T-cell (primary cell): ENCODE measurements at places on chromosomes 16 and 17.

DNA sequence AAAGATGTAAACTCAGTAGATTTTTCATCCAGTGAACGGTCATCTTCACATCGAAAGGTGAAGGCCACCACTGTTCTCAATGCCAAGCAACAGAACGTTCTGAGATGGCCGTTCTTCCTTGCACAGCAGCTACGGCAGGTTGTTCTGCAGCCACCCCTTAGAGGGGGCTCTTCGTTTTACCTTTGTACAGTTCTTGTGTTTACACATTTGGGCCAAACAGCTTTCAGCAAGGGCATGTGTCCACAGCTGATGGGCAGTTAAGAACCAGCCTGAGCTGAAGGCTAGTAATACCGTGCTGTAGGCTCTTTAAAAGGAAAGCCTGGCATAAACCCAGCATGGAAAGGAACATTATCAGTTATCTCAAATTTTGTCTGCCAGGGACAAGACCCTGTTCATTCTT lies 15.9 kb downstream of the PLD6 start:
- DNase-seq = no peak

DNA sequence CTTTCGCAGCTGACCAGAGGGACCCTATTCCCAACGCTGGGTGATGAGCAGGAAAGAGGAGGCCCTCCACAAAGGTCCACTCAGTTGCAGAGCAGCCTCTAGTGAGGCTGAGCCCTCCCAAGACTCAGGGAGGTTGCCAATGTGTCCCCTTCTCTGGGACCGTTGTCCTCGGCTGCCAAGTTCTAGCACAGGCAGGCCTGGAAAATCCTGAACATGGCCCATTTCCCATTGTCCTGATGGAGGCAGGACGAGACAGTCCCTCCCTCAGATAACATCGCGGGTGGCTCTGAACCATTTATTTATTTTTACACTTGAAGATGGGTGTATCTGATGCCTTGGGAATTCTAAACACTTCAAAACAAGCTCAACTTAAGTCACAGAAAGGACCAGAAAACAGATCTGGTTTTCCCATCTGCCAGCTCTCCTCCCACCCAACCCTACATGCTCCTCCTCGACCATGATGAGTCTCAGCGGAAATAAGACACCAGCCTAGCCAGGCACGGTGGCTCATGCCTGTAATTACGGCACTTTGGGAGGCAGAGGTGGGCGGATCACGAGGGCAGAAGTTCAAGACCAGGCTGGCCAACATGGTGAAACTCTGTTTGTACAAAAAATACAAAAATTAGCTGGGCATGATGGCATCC lies 12.8 kb downstream of the CDIP1 start:
- DNase-seq = no peak

DNA sequence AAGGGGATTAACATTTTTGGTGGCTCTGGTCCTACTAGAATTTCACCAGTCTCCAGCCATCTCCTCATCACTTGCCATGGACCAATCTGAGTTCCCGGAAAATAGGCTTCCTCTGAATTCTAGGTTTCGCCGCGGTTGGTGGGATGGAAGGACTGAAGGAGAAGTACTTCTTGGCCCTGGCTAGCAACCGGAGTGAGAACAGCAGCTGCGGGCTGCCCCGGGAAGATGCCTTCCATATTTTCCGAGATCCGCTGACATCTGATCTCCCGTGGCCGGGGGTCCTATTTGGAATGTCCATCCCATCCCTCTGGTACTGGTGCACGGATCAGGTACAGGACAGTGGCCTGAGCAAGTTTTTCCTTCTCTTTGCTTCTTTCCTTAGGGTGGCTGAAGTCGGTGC lies 45.0 kb downstream of the SLC5A11 start:
- no peak for DNase-seq

DNA sequence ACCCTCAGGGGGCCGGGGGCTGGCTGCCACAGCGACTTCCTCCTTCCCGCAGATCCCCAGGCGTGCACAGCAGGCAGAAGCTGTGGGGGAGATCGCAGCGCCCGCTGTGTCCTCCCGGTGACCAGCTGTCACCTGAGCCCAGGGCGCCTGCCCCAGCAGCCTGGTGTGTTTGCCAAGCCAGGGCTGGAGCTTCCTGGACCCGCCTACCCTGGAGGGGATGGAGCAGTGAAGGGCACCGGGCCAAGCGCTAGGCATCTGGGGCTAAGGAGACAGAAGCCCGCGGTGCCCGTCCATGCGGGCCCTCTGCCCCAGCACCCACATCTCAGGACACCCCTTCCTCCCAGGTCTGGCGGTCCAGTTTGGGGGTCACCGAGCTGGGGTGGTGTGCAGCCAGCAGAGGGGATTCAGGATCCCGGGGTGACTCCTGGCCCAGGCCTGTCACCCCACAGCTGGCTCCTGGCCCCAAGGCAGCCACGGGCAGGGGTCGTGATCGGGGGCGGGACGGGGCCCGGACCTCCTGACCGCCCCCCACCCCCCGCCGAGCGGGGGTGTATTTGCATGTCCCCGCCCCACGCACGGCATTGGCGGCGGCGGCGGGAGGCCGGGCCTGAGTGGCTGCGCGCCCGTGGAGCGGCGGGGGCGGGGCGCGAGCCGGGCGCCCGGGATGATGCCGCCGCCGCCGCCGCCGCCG lies at the start of gene RAB26:
TSS of gene RAB26 (plus strand) at position 645 of the 691 bp plus-strand sequence. CDS start 159 bp downstream, outside the sequence.
- no peak for DNase-seq

DNA sequence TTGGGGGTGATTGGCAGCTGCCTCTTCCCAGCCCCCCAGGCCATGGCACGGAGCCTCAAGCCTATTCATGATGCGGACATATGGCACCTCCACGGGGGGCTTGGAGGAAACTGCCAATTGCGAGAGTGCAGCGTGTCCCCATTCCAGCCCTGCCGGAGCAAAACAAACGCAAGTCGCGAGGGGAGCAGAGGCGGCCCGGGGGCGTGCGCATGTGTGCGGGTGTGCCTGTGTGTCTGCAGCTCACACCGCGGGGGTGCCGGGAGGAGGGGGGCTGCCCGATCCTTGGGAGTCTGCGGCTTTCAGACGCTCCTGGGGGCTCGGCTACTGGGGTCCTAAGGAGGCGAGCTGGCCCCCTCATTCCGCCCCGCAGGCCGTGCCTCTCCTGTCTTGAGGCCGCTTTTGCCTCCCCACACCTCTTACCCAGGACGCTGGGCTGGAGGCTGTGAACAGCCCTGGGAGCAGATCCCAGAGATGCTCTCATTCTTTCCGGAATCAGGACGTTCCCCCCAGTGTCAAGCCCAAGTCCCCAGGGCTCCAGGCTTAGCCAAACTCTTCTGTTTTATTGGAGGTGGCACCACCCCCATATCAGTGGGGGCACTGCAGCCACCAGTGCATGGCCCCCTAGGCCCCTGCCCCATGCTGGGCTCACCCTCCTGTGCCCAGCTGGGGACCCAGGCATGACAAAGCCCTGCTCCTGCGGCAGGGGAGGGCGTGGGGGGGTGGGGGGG lies 29.1 kb downstream of the ENDOV start:
- DNase-seq = no peak

DNA sequence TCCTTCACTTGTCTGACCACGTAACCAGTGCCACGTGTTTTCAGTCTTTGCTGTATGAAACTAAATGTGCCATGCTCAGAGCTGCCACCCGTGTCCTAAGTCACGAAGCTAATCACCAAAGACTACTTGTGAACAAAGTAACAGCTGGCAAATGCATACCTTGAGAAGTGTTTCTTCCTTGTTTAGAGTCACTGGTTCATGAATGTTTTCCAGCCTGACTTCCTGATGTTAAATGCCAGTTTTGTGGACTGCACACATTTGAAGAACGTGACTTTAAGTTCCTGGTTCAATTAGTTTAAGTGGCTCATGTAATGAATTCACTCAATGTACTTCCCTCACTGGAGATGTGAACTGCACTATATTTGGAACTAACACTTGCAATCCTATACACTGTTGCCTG lies 19.9 kb upstream of the KPNB1 start:
- no peak for DNase-seq

DNA sequence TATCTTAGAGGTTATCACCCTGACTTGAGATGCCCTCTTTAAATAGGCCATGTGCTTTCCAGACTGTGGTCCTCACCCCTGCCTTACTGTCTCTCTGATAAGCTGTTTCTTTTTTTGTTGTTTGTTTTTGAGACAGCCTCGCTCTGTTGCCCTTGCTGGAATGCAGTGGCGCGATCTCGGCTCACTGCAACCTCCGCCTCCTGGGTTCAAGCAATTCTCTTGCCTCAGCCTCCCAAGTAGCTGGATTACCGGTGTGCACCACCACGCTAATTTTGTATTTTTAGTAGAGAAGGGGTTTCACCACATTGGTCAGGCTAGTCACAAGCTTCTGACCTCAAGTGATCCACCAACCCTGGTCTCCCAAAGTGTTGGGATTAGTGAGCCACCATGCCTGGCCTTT lies 765 bp upstream of the SEPTIN12 start:
- DNase-seq = no peak

DNA sequence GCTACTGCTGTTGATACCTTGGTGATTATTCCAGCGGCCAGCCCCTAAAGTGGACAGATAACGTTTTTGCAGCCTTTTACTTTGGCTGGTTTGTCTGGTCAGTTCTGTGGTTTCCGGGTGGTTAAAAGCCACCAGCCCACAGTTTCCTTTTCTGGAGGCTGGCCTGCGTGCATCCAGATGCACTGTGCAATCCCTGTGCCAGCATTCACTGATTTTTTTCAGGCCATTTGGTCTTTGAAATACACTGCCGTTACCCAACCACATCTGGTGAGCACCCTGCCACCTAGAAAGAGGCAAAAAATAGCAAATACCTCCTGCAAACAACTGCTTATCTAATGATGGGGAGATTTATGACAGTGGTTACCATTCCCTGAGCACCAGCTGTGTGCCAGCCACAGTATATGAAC lies 797 bp downstream of the NUDT7 start:
- no peak for DNase-seq

DNA sequence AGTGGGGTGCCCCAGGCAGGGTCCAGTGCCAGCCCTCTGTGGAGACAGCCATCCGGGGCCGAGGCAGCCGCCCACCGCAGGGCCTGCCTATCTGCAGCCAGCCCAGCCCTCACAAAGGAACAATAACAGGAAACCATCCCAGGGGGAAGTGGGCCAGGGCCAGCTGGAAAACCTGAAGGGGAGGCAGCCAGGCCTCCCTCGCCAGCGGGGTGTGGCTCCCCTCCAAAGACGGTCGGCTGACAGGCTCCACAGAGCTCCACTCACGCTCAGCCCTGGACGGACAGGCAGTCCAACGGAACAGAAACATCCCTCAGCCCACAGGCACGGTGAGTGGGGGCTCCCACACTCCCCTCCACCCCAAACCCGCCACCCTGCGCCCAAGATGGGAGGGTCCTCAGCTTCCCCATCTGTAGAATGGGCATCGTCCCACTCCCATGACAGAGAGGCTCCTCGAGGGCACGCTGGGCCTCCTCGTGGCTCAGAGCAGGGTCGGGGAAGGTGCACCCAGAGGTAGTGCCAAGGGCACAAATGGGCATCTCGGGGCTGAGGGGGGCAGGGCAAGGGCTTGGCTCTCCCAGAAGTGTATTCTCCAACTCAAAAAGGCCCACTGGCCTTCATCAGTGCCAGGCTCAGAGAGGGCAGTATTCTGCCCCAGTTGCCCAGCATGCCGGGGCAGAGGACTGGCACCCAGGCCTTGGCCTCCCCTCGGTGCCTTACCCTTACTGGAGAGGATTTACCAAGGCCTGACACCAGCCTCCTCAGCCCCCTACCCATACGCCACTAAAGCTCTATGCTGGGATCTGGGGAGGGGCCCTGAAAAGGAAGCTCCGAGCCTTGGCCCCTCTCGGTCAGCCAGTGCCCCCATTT lies at the start of gene CDH5:
TSS of gene CDH5 (plus strand) at position 259 of the 867 bp plus-strand sequence. CDS start 12,647 bp downstream, outside the sequence.
- no peak for DNase-seq

- no peak for DNase-seq
Observed at GRCh38 chr17:3035256-3035967, 28.0 kb downstream of the OR1D5 start.

DNA sequence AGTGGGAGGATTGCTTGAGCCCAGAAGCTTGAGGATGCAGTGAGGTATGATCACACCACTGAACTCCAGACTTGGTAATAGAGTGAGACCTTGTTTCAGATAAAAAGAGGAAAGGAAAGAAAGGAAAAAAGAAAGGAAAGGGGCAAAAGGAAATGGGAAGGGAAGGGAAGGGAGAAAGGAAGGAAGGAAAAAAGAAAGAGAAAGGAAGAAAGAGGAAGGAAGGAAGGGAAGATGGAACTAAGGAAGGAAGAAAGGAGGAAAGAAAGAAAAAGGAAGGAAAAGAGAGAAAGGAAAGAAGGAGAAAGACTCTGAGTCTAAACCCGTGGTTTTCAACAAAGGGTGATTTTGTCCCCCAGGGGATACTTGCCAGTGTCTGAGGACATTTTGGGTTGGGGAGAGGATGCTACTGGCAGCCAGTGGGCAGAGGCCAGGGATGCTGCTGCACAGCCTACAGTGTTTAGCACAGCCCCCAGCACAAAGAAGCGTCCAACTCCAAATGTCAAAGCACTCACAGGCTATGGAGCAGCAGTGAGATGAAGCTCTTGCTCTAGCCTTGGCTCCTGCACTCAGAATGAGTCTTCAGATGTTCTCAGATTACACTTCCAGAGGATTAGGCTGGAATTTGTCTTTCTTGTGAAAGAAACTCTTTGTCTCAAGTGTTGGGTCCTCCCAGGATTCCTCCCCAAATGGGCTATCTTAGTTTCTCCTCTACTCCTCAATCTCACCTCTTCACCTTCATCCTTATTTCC lies 64.2 kb downstream of the BMERB1 start:
- DNase-seq = no peak

DNA sequence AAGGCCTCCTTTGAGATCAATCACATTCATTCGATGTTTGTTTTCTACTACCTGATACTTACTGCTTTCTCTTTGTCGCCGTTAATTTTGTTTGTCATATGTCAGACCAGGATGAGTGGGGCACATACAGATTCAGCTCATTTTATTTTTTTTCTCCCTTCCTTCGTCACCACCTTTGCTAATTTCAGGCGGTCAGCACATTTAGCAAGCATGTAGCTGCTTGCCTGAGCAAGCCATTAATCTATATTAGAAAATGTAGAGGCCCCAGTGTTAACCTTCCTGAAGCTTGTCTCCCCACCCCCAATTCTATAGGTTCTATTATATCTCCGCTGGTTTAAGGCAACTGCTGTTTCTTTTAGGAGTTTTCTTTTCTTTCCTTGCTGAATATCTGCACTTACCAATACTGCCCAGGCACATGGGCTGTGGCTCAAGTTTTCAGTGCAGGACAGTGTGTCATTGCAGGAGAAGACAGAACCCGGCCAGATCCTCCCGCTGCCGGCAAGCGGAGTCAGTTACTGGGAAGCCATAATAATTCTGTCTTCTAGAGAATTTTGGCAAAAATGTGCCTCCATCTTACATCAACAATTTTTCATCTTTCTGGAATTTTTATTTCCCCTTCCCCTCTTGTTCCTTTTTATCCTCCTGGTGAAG lies 714.3 kb downstream of the WWOX start:
- no peak for DNase-seq
